ENCODE measurements at places on chromosomes 3 and 15.

- DNase-seq: no peak
Measured at GRCh38 chr15:70437089-70437488, 326.3 kb downstream of the UACA start.

- no peak for DNase-seq
Measured at GRCh38 chr15:93854088-93854487, 377.3 kb upstream of the MCTP2 start.

GRCh38 chr3:42502429-42503250, at the start of gene VIPR1:
VIPR1 (plus strand) TSS chr3:42502643; CDS start chr3:42502736, 93 bp downstream.
- peak; percentile 95 for DNase-seq

GRCh38 chr15:67809441-67809840, 15.9 kb upstream of the SKOR1 start:
- DNase-seq: peak; percentile 5

DNA sequence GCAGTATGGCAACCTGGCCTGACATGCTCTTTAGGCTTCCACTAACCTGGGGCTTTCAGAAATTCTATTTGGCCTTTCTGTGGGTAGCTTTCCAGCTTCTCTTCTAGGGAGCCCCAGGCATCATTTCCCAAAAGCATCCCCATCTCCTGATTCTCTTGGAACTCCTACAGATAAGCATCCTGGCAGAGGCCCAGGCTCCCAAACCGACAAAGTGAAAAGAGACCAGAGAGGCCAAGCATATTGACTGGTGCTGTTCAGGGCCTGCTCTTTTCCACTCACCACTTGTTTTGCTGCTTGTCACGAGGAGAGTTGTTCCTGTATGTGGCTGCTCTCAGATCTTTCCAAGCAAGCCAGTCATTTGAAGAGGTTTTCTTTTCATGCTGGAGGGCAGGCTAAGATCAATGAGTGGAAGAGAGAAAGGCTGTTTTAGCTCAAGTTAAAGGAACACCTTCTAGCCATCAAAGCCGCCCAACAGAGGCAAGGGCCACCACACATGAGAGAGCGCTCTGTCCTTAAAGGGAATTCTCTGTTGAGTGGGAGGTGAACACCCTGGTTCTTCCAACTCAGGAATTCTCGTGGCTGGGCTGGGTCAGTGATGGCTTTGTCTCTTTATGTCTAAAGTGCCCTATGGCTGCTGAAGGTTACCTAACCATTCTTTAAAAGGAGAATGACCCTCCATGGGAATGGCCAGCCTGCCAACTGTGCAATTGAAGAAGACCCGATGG, 31.1 kb upstream of the NR2E3 start:
- DNase-seq: no peak

- DNase-seq: no peak
Measured at GRCh38 chr3:72274493-72275330, 489.8 kb upstream of the PROK2 start.

GRCh38 chr3:67484085-67484484, 170.3 kb downstream of the SUCLG2 start:
- DNase-seq: no peak

- no peak for DNase-seq
Measured at GRCh38 chr15:25173241-25174028, 218.6 kb downstream of the SNRPN start.

- peak; percentile 61 for DNase-seq
Measured at GRCh38 chr3:52277972-52278509, 408 bp downstream of the WDR82 start.

DNA sequence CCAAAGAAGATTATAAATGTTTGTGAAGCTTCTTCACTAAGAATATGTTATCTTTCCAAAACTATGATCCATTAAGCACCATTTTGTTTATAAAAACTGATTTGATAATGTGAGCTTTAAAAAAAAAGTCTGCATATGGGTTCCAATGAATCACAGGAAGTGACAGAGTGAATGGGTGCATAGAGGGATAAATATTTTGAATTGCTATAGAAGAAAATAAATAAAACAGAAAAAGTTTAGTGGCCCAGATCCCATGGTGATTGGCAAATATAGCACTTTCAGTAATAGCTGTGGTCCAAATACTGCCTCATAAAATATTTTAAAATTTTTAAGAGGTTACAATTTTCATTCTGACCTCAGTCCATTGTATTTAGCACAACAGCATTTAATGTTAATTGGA, 19.2 kb downstream of the CPA3 start:
- no peak for DNase-seq

GRCh38 chr3:78255403-78255802, 1215.5 kb downstream of the ROBO2 start:
- DNase-seq: no peak

GRCh38 chr3:147213633-147214032, 192.7 kb downstream of the ZIC4 start:
- no peak for DNase-seq

GRCh38 chr3:25038922-25039321, 389.1 kb upstream of the RARB start:
- DNase-seq: no peak

DNA sequence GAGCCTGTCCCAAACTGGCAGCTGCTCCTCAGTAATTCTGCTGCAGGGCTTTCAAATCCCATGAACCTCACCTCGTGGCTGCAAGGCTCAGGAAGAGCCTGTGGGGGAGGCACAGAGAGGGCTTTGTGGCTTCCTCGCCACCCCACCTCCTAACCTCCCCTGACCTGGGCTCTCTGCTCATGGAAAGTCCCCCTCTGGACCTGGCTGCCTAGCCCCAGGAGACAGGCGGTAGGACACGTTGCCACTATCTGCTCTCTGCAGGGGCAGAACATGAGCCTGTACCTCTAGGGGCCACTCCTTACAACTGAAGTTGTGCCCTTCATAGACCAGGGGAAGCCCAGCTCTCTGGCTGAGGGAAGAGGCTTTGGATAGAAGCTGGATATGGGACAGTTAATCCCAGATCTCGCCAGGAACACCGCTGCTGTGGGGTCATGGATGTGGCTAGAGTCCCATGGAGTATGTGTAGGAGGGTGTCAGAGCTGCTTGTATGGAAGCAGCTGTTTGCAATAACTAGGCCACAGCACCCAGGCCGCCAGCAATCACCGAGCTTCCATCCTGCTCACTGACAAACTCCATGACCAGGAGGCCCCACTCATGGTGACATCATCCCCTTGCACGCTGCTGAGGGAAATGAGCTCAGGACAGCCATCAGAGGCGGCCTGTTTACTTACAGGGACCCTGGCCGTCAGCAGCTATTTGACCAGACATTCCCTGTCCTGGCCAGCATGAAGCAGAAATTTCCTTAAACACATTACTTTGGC, 34.0 kb upstream of the CILP start:
- DNase-seq: no peak

DNA sequence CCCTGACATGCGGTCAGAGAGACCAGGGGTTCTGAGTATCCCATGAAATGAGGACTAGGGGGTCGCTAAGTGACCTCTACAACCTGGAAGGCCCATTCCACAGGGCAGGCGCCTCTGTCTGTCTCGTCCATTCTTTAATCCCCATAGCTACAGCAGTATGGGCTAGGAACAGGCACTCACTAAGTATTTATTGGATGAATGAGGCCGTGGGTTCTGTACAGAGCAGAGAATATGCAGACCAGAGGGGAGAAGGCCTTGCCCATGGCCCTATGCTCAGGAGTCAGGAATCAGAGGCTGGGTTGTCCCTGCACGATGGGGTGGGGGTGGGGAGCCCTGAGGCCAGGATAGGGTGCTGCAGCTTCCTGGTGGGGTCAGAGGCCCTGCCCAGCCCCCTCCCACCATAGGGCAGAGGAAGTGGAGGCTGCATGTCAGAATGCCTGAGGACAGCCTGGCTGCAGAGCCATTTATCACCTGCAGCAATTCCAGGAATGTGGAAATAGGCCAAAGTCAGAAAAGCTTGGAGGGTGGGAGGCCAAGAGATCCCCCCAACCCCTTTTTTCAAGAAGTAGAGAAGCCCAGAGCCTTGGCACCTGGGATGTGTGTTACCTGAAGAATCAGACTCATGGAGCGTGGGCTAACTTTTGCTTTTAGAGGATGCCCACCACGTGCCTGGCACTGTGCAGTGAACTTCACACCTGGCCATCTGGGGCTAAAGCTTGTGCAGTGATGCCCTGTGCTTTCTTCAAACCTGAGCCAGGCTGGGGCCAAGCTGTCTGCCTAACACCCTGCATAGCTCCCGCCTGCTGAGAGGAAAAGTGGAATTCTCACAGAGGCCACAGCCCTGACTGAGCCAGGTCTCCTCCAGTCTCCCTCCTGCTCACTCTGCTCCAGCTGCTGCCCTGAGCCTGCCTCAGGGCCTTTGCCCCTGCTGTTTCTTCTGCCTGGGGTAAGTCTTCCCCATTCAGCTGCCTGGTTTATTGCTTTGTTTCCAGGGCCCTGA, 109.4 kb downstream of the WNT7A start:
- DNase-seq: no peak

DNA sequence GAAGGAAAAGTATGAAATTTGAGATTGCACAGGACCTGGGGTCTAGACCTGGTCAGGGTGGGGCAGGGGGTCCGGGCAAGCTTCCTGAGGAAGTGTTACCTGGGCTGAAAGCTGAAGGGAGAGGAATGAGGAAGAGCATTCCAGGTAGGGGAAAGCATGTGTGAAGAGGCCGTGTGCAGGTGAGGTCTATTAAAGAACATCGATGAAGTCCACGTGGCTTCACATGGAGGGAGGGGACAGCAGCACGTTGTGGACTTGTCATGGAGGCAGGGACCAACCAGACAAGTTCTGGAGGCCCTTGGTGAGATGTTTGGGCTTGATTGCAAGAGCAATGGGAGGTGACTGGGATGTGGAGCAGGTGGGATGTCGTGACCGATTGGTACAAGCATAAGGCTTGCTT, 47.1 kb downstream of the IDH2 start:
- DNase-seq: no peak

GRCh38 chr3:152352554-152352953, 83.8 kb downstream of the MBNL1 start:
- DNase-seq: no peak

DNA sequence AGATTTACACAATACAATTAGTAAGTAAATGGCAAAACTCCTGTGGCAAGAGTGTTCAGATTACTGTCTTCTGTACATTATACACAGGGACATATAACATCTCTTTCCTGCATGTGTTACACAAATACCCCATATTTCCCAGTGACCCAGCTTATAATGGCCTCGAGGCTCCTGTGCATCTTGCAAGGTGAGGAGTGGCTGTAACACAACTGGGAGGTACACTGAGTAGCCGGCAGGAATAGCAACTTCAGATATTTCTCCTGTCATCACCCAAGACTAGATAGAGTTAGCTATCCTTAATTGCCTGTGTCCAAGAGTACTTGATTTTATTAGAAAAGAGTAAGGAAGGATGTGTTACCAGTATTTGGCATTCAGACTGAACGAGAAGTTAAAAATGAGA, 5.6 kb downstream of the GMPS start:
- DNase-seq: no peak

DNA sequence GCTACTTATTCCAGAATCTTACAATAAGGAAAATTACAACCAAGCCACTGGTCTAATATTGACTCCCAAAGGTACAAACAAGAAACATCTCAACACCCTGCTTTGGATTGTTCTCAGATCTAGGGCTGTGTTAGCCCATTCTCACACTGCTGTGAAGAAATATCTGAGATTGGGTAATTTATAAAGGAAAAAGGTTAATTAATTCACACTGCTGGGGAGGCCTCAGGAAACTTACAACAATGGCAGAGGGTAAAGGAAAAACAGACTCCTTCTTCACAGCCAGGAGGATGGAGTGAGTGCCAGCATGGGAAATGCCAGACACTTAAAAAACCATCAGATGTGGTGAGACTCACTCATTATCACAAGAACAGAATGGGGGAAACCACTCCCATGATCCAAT, 208.3 kb downstream of the ULK4 start:
- no peak for DNase-seq

DNA sequence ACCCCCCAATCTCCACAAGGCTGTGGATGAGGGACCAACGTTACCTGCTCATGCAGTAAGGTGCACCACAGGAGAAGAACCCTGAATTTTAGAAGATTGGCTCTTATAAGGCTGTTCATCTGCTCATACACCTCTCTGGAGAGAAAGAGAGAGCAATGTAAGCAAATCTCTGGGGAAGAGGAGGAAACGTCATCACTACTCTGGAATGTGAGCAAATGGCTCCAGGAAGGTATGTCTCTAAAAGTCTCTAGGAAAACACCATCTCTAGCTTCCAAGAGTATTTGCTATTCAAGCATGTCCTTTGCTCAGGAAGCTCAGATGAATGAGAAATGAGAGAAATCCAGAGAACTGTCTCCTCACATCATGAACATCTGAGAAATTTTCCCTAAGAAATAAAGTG, 235.4 kb downstream of the TBL1XR1 start:
- no peak for DNase-seq

GRCh38 chr3:126496894-126497850, 20.4 kb downstream of the UROC1 start:
- no peak for DNase-seq

DNA sequence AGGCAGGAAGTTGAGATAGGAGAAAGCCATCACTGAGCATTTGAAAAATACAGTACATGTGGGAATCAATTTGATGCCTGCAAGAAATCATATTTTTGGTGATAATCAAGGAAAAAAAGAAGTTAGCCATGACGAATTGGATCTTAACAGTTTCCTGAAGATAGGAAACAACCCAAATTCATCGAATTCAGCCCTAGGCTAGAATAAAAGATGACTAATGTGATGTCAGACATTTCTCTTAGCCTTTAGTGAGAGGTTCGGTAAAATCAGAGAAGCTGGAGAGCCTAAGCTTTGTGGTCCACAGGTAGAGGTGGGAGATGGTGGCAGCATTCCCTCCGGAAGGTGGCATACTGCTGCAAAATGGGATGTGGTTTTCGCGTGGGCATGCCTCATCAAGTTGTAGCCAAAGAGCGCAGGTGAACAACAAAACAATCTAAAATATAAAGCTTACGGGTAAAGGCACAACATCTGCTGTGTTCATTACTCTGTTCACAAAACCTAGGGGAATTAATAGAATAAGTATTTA, 144.1 kb upstream of the ALCAM start:
- peak; percentile 14 for DNase-seq

DNA sequence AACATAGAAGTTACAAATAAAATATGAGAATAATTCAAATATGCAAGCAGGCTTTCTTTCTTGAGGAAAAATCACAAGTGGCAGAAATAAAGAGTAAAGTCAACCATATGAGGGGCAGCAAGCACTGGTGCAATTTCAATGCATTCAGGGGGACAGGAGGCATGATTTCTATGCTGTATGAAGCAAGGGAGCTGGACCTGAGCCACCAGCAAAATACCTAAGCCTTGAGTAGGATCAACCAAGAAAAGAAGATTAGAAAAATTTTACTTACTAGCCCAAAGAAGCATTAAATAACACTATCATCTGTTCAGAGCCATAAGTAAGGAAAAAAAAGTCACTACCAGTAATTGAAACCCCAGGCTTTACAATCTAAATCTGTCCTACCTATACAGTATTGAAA, 6.3 kb downstream of the ADGRG7 start:
- DNase-seq: no peak

- no peak for DNase-seq
Measured at GRCh38 chr15:69573815-69574475, 121.3 kb downstream of the RPLP1 start.

GRCh38 chr3:169145540-169146178, 517.9 kb downstream of the MECOM start:
- DNase-seq: no peak

DNA sequence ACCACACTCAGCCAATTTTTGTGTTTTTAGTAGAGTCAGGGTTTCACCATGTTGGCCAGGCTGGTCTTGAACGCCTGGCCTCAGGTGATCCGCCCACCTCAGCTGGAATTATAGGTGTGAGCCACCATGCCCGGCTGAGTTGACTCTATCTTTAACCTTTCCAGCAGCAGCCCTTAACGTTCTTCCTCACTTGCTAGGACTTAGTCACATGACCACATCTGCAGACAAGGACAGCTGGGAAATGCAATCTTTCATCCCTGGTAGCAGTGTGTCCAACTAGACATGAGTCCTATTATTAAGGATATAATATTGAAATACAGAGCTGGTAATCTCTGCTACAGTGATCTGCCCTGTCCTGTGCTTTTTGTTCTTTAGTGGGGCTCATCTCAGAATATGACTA, 18.0 kb downstream of the LCMT2 start:
- no peak for DNase-seq

All from WTC11 (cell line).